Muscle of leg (tissue), 16 donors: ENCODE measurements at places on chromosomes 13 and 19.
A peak's percentile ranks its signal among the peaks of the same experiment; 100 is the strongest.

- peak; percentile 51 for DNase-seq
Measured at GRCh38 chr13:98143601-98144026, 720 bp downstream of the FARP1 start.

DNA sequence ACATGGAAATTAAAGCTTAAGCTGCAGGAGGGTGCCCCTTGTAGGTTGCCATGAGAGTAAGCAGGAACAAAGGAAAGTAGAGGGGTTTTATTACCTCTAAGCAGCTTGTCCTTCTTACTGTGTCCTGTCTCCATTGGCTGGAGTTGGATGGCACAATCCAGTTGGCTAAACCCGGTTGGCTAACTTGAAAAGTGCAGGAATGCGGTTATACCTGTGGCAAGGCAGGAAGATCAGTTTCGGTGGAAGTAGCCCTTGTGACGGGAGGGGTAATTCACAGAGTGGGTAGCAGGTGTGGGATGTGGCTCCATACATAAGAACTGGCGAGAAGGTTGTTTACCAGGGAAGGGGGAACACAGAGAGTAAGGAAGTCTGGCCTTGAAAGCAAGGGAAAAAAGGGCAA is 3.2 kb downstream of the ZNF726 start:
- no peak for DNase-seq

DNA sequence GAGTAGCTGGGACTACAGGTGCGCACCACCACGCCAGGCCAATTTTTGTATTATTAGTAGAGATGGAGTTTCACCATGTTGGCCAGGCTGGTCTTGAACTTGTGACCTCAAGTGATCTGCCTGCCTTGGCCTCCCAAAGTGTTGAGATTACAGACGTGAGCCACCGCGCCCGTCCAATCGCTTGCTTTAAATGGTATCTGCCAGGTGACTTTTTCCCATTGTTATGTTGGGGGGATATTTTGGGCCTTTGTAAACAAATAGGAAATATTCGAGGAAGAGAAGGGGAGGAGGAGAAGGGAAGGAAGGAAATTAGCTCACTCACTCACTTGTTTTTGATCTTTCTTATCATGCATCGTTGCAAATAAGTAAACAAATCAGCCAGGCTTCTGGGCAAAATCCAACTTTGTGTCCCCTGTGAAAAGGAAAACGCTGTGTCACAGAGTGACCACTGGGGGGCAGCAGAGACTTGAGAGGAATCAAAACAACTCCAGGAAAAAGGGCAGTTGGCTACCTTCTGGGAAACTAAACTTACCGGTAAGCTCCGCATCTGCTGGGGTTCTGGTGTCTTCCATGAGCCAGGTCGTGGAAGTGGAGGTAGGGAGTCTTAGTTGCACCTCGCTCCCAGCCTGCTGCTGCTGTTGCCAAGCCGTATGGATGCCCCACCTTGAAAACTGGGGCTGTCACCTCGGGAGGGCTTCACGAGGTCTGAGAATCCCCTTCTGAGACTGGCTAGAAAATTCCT is 9.3 kb upstream of the RANBP3 start:
- DNase-seq = peak; percentile 90

DNA sequence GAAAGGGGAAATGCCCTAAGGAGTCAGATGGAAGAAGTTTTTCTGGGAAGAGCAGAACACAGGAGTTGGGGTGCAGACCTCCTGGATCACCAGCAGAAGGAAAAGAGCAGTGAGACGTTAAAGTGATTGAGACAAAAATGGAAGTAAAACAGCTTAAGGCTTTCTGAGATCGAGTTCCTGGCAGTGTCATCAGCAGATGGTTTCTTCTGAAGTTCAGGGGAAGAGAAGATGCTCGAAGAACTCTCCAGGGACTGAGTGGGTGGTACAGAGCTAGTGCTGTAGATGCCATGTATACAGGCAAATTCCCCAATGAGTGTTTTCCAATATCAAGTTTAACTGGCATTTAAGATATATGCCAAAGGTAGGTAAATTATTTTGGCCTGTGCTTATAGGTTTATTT is 272.2 kb upstream of the KLF12 start:
- DNase-seq = peak; percentile 21

- no peak for DNase-seq
Measured at GRCh38 chr19:42589792-42590191, 4.9 kb downstream of the CEACAM8 start.

DNA sequence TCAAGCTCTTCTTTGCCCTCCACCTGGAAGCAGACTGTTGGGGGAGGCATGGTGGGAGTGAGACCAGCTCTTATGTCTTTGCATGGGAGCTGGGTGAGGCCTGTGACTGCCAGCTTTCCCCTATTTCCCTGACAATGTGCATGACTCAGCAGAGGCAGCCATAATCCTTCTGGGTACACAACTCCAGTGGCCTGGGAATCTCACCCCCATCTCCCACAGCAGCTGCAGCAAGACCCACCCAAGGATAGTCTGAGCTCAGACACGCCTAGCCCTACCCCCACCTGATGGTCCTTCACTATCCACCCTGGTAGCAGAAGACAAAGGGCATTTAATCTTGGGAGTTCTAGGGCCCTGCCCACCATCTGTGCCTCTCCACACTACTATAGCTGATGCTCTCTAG is 41.4 kb upstream of the FGF14 start:
- no peak for DNase-seq

- DNase-seq = peak; percentile 58
Measured at GRCh38 chr19:18208098-18208951, 4.5 kb upstream of the RAB3A start.

DNA sequence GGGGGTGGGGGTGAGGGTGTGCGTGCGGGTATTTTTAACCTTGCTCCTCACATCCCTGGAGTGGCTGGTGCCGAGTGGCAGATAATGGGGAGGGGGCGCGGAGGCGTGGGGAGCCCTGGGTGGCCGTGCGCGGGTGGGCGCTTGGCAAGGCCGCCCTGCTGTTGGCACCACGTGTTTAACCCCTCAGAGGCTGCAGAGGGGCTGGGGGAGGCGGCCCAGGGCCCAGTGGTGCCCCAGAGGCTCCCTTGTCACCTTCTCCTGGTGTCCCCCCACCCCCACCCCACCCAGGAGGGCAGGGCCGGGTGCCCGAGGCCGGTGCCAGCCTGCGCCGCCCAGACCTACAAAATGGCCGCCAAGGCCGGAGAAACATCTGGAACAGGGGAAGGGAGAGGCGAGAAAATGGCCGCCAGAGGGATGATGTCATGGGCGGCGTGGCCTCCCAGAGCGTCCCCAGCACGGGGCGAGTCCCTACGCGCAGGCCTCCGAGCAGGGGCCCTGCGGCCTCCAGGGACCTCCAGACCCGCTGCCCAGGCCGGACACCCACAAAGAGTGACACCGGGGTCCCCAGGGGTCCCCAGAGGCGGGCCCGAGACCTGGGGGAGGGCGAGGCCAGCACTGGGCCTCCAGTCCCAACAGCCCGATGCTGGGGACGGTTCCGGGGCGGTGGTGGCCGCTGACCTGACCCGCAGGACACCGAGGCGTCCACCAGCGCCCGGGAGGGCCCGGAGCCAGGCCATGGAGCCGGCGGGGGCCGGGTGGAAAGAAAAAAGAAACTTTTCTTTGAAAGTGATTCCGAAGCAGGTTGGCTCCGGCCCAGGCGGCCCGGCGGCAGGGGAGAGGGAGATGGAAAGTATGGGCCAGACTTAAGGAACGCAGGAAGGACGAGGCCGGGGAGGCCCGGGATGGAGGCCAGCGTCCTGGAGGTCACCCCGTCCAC is 38.2 kb downstream of the NFIC start:
- DNase-seq = peak; percentile 96

DNA sequence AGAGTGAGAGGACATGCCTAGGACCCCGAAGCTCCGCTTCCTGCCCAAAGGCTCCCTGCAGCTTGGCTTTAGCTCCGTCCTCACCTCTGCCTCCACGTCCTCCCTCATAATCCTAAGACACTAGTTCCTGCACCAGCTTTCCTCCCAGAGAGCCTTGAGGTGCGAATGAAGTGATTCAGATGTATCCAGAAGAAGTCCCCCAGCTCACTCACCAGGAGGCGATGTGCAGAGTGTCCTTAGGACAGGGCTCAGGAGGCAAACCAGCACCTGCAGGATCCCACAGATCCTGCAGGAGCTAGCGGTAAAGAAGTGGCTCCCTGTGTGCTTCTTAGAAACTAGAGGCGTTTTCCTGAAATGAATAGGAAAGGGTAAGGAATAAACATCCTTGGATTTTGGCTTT is 109.7 kb downstream of the HSPH1 start:
- DNase-seq = no peak

DNA sequence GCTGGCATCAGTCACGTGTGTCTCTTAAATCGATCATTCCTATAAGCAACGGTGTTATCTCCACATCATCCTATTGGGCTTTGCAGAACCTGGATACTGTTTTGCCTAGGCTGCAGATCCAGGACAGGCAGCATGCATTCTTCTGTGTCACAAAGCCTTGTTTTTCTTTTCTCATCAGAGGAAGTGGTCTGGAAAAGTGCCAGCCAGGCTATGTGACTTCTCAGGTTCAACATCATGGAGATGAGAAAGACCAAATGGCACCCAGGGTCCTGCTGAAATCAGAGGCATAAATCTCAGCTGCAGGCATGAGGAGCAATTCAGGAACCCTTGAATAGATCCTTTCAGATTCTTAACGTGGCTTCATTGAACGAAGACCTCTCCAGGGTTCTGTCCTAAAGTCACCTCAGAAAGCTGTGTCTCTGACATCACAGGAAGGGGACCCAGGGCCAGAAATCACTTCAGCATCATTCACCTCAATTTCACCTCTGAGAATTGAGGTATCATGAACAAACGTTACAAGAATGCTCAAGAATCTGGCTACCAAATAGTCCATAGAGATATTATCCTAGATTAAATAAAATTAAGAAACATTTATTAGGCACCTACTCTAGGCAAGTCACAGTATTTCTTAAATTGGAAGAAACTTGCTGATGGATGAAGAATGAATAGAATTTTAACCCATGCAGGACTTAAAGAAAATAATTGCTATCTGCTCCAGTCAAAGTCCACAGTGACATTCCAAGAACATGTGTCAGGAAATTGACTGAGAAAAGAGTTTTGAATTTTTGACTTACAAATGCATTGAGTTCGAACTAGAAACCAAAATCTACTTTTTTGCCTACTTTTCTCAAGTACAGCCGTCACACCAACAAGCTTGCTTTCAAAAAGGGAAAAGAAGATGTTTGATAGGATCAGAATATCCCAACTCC is 124.1 kb downstream of the COG6 start:
- DNase-seq = peak; percentile 24

DNA sequence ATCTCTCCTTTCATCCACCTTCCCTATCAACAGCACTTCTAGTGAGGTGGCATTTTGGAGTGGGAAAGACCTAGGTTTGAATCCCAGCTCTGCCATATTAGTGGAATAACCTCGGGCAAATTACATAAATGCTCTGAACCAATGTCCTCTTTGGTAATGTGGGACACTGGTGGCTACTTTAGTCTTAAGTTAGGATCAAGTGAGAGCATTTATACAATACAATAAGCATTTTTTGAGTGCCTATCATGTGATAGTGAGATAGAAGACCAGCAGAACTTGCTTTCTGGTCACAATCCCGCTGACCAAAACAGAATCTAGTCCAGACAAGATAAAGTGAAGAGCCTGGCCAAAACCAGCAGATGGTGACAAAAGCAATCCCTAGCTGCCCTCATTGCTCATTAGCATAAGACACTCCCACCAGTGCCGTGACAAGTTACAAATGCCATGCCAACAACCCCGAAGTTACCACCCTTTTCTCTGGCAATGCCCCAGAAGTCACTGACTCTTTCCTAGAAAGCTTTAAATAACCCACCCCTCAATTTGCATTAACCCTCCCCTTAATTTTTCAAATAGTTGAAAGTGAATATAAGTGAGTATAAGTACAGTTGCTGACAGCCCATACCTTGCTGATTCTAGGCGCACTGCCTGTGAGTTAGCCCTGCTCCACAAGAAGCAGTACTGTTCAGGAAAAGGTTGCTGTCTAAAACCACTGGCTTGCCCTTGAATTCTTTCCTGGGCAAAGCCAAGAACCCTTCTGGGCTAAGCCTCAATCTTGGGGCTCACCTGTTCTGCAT is 28.9 kb upstream of the KPNA3 start:
- no peak for DNase-seq

DNA sequence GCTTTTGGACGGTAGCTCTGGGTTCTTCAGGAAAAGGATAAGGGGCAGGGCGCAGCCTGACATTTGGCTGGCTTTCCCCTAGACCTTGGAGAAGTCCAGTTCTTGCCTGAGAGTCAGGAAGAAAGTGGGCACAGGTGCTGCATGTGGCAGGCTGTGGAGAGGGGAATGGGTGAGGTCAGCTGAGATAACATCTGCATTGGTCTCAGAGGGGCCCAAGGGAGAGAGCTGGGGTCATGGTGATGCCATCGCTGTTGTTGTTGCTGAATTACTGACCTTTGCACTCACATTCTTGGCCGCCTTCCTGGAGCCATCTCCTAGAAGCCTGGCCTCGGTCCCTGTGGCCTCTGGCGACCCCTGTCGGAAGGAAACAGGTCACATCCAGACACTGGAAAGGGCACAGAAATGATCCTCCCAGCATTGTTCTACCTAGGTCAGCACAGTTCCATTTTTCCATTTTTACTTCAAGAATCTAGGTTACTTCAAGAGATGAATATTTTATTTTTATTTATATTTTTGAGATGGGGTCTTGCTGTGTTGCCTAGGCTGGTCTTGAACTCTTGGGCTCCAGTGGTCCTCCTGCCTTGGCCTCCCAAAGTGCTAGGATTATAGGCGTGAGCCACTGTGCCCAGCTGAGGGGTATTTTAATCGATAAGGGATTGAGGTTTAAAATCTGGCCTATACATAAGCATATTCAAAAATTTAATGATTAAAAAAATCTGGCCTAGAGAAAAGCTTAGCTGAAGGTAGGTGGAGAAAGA is 6.5 kb upstream of the LIPE start:
- peak; percentile 66 for DNase-seq

DNA sequence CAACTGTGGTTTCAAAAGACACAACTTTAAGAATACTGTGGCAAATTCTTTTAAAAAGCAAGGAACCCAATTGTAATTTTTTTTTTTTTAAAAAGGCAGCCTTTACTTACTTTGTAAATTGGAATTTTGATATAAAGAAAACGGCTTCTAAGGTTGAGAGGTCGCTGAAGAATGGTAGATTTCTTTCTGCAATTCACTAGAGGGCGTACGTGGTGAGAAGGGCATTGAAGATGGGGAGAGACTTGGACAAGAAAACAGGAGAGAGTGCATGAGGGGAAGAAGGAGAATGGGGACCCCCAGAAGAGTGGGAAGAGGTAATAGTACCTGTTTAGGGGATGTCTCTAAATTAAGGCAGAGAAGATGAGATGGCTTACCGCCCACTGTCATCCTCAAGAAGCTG is 33.5 kb upstream of the PABPC3 start:
- DNase-seq = no peak

DNA sequence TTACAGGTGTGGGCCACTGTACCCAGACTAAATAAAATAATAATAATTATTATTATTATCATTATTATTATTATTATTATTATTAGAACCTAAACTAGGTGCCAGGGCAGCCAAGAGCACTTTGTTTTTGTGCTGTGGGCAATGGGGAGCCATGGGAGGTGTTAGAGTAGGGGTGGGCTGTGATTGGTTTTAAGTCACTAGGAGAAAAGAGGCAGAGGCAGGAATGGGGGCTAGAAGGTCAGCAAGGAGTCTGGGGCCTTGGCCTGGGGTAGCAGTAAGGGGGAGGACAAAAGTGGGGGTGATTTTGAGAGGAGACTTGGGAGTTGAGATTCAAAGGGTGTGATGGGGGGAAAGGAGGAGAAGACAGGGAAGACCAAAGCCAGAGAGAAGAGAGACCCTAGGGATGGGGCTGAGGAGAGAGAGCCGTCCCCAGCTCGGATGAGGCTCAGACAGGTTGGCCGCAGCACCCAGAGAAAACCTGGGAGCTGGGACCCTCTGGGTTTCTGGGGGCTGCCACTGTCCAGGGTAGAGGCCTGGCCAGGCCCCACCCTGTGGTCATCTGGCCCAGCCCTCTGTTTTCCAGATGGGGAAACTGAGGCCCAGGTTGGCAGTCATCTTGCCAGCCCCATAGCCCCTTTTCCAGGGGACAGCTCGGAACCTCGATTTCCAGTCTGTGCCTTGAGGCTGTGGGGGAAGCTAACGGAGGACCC is 17.8 kb upstream of the BTBD2 start:
- no peak for DNase-seq
